Tibial nerve (tissue), 4 donors: ENCODE measurements at places on chromosomes 5 and 9. TPM values are rescaled to one million over a fixed set of nuclear protein-coding genes. Genes with fewer than 3 reads are reported as not detected.

LIFR gene
- total RNA-seq = 208 TPM

DNA sequence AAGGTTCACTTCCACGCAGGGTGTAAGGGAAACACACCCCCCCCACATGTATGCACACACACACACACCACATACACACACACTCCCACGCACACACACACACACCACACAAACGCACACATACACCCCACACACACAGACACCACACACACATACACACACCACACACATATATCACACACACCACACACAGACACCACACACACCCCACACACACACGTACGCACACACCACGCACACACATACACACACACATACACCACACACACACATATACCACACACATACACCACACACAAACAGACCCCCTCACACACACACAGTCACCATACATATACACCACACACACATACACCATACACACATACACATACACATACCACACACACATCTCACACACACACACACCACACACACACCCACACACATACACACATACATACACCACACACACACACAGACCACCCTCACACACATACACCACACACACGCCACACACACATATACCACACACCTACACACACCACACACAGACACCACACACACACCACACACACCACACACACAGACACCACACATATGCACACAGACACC, 44.3 kb upstream of the NEURL1B start:
- H3K4me1 ChIP-seq = no peaks in the 10 kb centered on the region
- no peak overlapping the region for H3K27ac ChIP-seq
- no peak overlapping the region for H3K4me3 ChIP-seq

- H3K27me3 ChIP-seq = no peaks in the 10 kb centered on the region
- peaks cover 12% of the 10 kb centered on the region for H3K4me1 ChIP-seq
- H3K27ac ChIP-seq = peak overlapping the region; percentile 99
- H3K4me3 ChIP-seq = peak overlapping the region; percentile 69
- H3K36me3 ChIP-seq = no peaks in the 10 kb centered on the region
Measured at GRCh38 chr9:27572566-27572917, 739 bp downstream of the C9orf72 start.

DNA sequence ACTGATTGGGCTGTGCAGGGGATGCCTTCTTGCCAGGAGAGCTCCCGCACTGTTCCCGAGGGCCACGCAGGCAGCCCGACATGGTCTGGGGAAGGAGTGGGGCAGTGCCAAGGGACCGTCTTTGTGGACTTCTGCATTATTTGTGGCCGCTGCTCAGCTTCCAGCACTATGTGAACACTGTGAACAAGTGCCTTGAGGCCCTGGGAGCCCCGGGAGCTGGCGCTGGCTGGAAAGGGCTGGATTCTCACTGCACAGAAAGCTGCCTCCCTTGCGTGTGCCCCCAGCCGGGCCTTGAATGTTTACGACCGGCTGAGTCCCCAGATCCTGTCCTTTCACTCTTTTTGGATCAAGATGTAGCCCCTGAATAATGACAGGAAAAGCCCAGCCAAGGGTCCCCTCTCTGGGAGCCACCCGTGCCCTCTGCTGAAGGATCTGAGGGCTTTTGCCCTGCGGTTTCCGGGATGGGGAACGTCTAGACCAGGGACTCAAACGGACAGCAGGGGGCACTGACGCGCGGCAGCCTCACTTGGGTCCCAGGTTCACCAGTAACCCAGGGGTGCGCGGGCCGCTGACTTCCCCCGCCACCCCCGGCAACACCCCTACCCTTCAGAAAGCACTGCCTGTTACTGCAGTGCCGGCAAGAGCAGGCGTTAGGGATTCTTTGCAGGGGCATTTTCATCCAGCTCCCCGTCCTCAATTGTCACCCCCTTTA, 98.9 kb upstream of the FCN2 start:
- no peaks in the 10 kb centered on the region for H3K27me3 ChIP-seq
- H3K4me1 ChIP-seq = peaks cover 7% of the 10 kb centered on the region
- no peaks in the 10 kb centered on the region for H3K36me3 ChIP-seq
- H3K27ac ChIP-seq = no peak overlapping the region

PCDHB11 gene
- 6.9 TPM for total RNA-seq

DNA sequence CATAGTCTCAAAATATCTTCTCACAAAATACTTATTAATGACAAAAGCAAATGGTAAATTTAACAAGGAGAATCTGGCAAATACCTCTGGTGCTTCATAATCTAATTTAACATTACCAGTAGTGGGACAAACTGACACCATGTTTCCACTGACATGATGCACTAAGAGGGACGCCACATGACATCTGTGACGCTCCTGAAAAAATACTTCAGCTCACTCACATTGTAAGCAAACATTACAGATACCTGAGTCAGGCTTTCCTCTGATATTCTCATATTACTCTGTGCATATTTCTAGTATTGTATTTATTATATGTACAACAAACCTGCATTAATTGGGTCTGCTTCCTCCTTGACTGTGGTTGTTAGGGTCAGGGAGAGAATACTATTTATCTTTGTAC, 56.7 kb upstream of the OSMR start:
- no peaks in the 10 kb centered on the region for H3K27me3 ChIP-seq
- no peak for DNase-seq
- H3K36me3 ChIP-seq = no peaks in the 10 kb centered on the region
- H3K27ac ChIP-seq = no peak overlapping the region
- H3K4me3 ChIP-seq = no peak overlapping the region

DNA sequence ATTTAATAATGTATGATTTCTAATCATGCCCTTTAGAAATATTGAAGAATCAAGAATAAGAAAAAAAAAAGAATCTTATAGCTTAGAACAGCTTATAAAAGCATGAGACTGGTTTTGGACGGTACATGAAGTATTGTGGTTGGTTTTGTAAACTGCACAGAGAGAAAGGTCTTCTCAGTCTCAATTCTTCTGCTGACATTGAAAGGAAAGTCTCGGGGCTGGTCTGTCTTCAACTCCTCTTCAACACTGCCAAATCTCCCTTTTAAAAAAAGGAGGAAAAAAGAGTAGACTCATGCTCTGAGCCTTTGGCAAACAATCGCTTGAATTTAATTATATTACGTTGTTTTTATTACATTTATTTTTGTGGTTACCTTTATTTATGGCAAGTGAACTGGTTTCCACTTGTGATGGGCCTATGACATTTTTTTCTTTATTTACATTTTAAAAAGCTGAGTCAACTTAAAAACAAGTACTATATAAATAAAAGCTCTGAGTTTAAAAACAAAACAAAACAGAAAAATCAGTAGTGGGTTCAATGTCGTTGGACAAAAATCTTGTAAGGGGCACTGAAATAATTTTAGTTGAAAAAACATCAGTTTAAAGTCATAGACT, 32.8 kb upstream of the EBF1 start:
- peaks cover 11% of the 10 kb centered on the region for H3K4me1 ChIP-seq
- H3K27me3 ChIP-seq = no peaks in the 10 kb centered on the region
- peak overlapping the region; percentile 24 for H3K4me3 ChIP-seq
- no peak for DNase-seq
